ENCODE measurements at places on chromosomes 13 and 19. TPM values are rescaled to one million over a fixed set of nuclear protein-coding genes. Genes with fewer than 3 reads are reported as not detected.

GRCh38 chr13:27774169-27774568 is 18.1 kb upstream of the GSX1 start:
- H3K27me3 ChIP-seq: no peaks in the 10 kb centered on the region
- DNase-seq: no peak
- no peaks in the 10 kb centered on the region for H3K4me1 ChIP-seq
- no peak overlapping the region for H3K27ac ChIP-seq
- no peaks in the 10 kb centered on the region for H3K36me3 ChIP-seq
- no peak overlapping the region for H3K4me3 ChIP-seq

Gene TBXA2R
- total RNA-seq: 8.7 TPM

Gene KBTBD7
- 11.1 TPM for total RNA-seq

- no peak overlapping the region for H3K4me3 ChIP-seq
- peaks cover 12% of the 10 kb centered on the region for H3K4me1 ChIP-seq
- no peak overlapping the region for H3K27ac ChIP-seq
- peak; percentile 65 for DNase-seq
These were observed 66.7 kb downstream of the EPS15L1 start for GRCh38 chr19:16405091-16405490.

GRCh38 chr13:24224232-24224680 is 63.7 kb downstream of the SPATA13 start:
- no peak for DNase-seq
- H3K4me3 ChIP-seq: peak overlapping the region; percentile 22
- H3K36me3 ChIP-seq: no peaks in the 10 kb centered on the region
- H3K27me3 ChIP-seq: no peaks in the 10 kb centered on the region
- H3K4me1 ChIP-seq: peaks cover 49% of the 10 kb centered on the region

- DNase-seq: peak; percentile 67
- no peak overlapping the region for H3K4me3 ChIP-seq
These were observed 6.2 kb upstream of the ZNF497 start for GRCh38 chr19:58368561-58369360.

Measured in spleen (tissue), 13 donors.